PC-3 (cell line): ENCODE measurements at places on chromosomes 5 and 9.

- DNase-seq = peak; percentile 42
Observed at GRCh38 chr5:56039985-56040384, 45.2 kb upstream of the IL6ST start.

- DNase-seq = no peak
Observed at GRCh38 chr5:168334695-168335094, 43.2 kb downstream of the WWC1 start.

- no peak for DNase-seq
Observed at GRCh38 chr9:126304971-126305320, 21.7 kb upstream of the MVB12B start.

GRCh38 chr9:20623021-20623747 lies 885 bp upstream of the MLLT3 start:
- DNase-seq = peak; percentile 23

DNA sequence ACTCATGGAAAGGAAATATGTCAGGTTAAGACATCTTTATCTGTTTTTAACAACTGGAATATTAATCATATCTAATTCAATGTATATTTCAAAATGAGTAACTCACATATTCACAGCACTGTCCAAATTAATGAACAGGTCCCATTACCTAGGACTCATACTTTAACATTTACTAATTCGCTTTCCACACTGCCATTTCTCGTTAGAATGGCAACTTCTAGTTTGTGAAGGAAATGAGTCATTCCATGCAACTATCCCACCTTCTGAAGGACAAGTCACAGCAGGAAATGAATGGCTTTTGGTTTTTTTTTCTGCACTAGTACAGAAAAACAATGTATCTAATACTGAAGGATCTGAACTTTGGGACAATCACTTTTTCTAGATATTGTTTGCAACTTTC lies 24.6 kb upstream of the IFNK start:
- DNase-seq = peak; percentile 74

GRCh38 chr5:178474562-178475184 lies 115.5 kb downstream of the COL23A1 start:
- DNase-seq = no peak

DNA sequence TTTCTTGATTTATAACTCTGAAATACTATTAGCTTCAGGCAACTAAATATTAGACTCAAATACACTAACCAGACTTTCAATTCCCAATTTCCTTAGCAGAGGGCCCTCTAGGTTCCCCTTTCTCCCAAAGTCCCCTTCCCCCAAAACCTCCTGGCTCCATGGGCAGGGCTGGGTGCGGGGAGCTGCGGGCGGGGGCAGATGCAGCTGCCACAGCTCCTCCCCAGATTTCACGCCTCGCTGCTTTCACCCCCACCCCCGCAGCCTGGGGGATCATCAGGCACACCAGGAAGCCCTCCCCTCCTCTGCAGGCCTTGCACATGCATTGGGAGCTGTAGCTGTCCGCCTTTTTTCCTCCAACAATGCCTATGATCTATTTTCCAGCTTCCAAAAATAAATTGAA lies 82.8 kb upstream of the SPATA31C2 start:
- DNase-seq = no peak

DNA sequence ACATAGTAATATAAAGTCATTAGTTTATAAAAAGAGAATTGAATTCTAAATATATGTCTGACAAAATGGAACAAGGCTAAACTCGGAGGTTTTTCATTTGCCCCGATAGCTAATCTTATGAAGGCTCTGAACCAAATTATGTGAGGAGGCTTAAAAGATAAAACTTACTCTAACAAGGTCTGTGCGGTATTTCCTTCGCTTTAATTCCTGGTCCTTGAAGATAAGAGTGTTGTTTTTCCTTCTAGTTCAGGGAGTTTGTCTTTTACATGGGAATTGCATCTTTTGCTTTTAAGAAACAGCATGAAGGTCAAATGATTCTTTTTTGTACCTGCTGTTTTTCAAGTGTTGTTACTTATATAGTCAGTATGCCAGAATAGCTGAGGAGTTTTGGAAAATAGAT lies 68.2 kb downstream of the UBE2QL1 start:
- DNase-seq = no peak

GRCh38 chr9:112378328-112379176 lies 1.4 kb upstream of the HSDL2 start:
- DNase-seq = peak; percentile 38

GRCh38 chr5:147417135-147417813 lies 92.6 kb downstream of the DPYSL3 start:
- DNase-seq = peak; percentile 33

- peak; percentile 16 for DNase-seq
Observed at GRCh38 chr9:89564346-89564878, 40.4 kb upstream of the GADD45G start.

GRCh38 chr5:170538096-170538465 lies 34.3 kb downstream of the KCNIP1 start:
- DNase-seq = no peak

DNA sequence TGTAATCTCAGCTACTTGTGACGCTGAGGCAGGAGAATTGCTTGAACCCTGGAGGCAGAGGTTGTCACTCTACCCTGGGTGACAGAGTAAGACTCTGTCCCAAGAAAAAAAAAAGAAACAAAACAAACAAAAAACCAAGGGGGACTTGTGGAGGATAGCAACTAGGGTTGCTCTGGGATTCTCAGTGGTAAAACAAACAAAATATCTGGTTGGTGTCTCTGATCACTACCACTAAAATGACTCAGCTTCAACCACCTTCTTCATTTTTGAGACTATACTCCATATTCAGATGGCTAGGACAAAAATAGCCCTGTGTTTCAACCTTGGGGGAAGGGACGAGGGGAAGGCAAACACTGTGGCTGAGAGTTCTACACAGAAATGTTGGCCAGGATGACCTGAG lies 110.3 kb downstream of the ARRDC3 start:
- DNase-seq = peak; percentile 33
